ENCODE measurements at places on chromosomes 3 and 15.
A peak's percentile ranks its signal among the peaks of the same experiment; 100 is the strongest.

GRCh38 chr15:48992545-48992944 is 28.8 kb upstream of the SHC4 start:
- no peak for DNase-seq

- no peak for DNase-seq
Measured at GRCh38 chr3:32471246-32471645, 31.4 kb downstream of the CMTM6 start.

DNA sequence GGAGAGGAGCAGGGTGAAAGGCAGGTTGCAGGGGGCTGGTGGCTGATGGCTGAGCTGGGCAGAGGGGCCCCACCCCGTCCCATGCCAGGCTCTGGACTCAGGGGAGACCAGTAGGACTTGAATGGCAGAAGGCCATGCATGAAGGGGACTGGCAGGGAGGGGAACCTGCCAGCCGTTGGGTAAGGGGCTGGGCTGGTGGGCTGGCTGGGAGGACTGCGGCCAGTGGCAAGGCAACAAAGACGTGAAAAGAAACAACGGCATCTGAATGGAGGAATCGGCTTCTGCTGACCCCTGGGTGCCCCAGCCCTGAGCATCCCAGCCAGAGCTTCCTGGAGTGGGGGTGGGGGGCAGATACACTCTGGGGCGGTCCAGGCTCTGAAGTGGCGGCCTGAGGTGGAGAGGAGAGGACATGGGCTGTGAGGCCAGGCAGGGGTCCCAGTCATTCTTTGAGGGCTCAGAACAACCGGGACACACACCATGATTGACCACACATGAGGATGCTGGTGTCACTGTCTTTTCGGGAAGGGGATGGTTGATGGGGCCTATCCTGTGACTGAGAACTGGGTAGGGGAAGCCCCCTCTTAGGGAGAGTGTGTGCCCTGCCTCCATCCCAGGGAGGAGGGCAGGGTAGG is 11.7 kb downstream of the GLYCTK start:
- DNase-seq = no peak

DNA sequence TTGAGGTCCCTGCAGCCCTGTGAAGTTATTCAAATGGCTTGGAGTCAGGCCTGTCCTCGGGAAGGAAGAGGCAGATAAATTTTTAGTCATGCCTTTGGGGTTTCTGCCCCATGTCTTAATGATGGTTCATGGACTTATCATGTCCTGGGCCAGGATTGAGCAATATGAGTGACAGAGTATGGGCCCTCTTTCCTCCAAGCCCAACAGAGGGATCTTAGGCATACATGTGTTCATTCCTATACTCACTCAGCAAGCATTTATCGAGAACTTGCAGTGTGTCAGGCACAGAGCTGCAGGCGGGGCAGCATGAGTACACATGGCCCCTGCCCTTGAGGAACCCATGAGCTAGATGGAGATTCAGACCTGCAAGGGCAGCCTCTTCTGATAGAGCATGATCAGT is 6.2 kb downstream of the ESYT3 start:
- no peak for DNase-seq

DNA sequence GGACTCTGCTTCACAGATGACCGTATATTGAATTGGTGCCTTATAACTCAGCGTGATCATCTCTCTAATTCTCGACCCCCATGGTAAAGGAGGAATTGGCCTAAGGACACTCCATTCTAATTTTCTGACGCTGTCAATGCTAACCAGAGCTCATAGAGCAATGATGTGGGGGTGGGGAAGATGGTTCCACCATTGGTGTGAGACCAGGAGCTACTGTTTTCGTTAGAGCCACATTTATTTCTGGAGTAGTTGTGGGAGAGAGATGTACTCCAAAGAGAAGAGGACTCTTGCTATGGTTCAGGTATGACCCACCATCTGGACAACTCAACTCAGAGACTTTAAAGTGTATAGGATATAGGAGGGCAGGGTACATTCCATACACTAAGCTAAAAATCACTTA is 16.3 kb downstream of the ZBTB38 start:
- DNase-seq = no peak

- no peak for DNase-seq
Measured at GRCh38 chr3:173622166-173622565, 224.6 kb downstream of the NLGN1 start.

DNA sequence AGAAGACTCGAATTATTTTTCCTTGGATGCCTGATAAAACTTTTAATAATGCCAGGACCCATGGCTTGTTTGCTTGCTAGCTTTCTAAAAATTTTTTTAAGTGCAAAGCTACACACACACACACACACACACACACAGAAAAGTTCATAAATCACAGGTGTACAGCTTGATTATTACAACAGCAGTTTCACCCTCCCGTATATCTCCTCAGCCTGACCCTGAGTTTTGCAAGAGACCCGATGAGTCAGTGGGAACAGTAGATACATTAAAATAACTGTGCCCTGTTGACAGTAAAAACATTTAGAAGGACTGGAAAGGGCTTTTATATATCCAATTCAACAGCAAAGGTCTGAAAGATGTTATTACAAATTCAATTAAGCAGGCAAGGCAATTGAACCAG is 46.7 kb downstream of the EMC4 start:
- no peak for DNase-seq

DNA sequence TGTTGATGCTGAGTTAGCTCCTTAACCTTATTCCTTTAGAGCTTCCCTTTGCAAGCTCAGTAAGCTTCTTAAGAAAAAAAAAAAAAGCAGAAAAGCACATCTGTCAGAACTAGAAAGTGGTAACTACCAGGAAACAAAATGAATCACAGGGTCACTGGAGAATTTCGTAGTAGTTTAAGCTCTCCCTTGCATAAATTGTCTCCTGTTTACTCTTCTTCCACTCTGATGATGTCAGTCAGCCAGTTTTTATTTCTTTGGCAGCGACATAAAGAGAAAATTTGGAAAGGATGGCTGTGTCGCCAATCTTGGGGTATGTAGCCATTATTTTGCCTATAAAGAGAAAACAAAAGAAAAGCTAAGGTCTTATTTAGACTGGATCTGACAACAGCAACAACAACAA is 3.2 kb upstream of the GABRR3 start:
- DNase-seq = peak; percentile 12

- DNase-seq = no peak
Measured at GRCh38 chr15:52150871-52151270, 38.3 kb upstream of the BCL2L10 start.

DNA sequence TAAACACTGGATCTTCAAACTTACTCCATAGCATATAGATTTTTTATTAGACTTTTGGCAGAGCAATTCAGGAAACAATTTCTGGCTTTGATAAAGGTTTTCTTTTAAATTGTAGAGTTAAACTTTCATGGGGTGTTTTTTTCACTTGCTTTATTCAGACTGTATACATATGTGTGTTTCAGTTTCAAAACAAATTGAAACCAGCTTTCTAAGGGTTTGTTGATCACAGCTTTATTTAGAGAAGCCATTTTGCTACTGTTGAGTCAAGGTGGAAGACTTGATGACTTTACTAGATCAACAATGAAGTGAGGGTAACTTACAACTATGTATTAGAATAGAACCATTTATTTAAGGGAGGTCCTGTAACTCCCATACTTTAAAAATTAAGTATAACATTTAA is 6.2 kb downstream of the UBE2E1 start:
- DNase-seq = no peak

GRCh38 chr3:62451211-62451887 is 78.0 kb upstream of the FEZF2 start:
- DNase-seq = no peak

DNA sequence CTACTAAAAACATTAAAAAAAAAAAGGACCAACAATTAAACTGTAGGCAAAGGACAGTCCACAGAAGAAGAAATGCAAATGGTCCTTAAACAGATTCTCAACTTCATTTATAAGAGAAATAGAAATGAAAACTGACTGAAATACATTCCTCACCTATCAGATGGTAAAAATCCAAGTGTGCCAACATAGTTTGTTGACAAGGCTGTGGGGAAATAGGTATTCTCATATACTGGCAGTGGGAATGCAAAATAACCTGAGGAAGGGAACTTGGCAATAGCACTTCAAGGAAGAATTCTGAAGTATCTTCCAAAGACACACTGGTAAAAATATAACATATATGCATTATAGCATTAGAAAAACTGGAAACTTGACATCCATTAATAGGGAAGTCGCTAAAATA is 53.8 kb downstream of the SLC24A1 start:
- no peak for DNase-seq

- DNase-seq = no peak
Measured at GRCh38 chr15:91521548-91521947, 332.0 kb upstream of the SLCO3A1 start.

- peak; percentile 28 for DNase-seq
Measured at GRCh38 chr3:186361246-186361761, 730 bp downstream of the DGKG start.

- no peak for DNase-seq
Measured at GRCh38 chr3:158916111-158916510, 114.3 kb downstream of the MFSD1 start.

DNA sequence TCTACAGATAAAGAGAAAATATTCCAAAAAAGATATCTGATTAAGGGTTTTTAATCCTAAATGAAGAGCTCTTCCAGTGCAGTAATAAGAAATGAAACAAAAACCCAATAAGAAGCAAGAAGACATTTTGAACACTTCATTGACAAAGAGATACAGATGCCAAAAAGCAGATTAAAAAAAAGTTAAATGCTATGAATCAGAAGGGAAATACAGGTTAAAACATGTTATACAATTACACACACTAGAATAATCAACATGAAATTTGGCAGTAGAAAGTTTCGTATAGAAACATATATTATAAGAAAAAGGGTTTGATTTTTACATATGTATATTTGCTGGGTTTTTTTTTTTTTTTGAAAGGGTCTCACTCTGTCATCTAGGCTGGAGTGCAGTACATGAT is 135.0 kb downstream of the ROBO1 start:
- DNase-seq = no peak

GRCh38 chr3:127196002-127196401 is 3.1 kb downstream of the PRR23E start:
- DNase-seq = no peak

GRCh38 chr3:53009826-53010539 is 35.9 kb downstream of the SFMBT1 start:
- DNase-seq = no peak

DNA sequence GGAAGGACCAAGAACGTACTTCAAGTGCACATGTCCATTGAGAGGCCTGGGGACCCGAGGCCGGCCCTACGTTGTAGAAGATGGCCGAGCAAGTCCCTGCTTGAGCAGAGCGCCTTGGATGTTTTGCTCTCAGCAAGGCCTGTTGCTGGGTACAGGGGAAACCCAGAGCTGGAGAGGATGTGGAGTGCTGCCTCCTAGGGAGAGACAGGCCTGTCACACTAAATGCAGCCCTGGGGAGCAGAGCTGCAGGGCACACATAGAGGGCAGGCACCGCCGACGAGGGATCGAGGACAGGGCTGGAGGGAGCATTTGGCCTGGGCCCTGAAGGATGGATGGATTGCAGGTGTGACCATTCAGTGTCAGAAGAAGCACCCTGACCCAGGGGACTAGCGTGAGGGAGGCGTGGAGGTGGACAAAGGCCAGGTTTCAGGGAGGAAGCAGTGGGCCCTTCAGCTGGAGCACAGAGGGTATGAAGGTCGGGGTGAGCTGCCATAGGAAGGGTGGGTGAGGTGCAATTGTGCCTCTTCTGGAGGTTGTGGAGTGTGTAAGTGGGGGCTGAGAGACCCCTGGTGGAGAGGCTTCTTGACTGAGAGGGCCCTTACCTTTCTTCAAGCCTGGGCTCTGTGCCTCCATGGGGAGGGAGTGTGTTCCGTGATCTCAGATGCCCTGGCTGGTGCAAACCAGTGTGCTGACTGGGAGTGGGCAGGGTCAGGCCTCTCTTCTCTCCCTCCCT is 142.4 kb downstream of the CHDH start:
- no peak for DNase-seq

DNA sequence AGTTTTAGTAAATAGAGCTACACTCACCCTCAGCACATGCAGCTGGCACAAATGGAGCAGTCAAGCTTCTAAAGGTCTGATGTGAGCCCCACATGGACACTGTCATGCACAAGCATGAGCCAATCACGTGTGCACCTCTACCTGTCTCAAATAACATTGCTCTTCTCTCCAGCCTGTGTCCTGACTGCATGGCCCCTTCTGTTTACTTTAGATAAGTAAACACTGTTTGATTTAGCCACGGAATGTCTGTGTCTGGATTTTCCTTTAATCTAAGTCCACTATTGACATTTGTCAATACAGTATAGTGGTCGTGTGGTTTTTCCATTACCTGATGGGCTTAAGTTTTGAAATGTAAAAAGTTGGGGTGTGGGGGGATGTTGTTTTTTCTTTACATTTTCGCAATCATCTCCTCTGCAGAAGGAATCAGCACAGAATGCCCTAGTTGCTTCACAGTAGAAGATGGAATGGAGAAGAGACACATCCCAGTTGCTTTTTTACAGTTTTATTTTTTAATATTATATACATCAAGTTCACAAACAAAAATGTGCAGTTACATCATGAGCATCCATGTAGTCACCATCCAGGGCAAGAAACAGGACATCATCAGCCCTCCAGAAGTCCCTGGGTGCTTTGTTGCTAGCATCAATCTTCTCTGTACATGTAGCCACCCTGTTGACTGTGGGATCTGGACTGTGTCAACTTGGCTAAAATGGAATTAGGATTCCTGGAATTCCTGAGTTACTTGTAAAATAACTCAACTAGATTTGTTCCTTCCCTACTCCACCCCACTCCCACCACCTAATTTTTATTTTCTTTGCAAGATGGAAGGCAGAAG is 146.1 kb downstream of the UACA start:
- peak; percentile 4 for DNase-seq

DNA sequence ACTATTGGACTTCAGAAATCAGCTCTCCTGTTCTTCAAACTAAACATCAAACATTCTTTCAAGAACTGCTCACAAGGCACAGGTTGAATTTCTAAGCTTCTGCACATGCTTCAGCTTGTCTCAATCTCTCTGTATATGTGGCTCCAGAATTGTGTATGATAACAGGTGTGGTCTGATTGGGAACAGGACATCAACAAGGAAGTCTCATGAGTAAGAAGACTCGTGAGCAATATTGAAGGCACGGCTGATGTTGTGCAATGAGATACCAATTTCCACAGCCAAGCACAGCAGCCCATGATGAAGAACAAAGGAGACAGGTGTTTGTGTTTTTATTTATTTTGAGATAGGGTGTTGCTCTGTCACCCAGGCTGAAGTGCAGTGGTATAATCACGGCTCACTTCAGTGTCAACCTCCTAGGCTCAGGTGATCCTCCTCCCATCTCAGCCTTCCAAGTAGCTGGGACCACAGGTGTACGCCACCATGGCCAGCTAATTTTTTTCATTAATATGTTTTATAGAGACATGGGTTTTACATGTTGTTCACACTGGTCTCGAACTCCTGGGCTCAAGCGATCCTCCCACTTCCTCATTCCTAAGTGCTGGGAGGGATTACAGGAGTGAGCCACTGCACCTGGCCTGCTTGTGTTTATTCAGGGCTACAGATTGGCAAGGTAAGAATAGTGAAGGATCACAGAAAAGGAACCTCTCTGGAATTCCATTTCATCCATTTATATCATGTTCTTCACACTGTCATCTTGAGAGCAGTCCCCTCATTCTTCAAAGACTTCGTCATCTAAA is 32.2 kb upstream of the ABHD17C start:
- no peak for DNase-seq

GRCh38 chr3:174397848-174398247 is 461.3 kb upstream of the NAALADL2 start:
- DNase-seq = peak; percentile 12

GRCh38 chr15:91263632-91264531 is 163.8 kb downstream of the SV2B start:
- DNase-seq = no peak

- DNase-seq = no peak
Measured at GRCh38 chr3:152480282-152480953, 211.7 kb downstream of the MBNL1 start.
